DMS53 (cell line): ENCODE measurements at places on chromosomes 2 and 18.

DNA sequence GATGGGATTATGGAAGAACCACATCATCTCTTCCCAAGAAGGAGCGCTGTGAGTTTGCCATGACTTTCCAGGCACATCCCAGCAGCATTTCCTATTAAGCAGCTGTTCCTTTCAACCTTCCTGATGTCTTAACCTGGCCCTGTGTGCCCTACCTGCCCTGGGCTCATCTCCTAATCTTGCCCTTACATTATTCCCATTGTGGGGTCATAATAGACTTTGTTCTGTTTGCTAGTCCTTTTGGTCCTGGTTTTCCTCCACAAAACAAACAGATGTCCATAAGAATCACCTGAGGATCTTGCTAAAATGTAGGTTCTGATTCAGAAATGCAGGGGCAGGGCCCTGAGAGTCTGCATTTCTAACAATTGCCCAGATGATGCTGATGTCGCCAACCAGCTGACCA lies 38.6 kb upstream of the TANK start:
- DNase-seq, result no peak

DNA sequence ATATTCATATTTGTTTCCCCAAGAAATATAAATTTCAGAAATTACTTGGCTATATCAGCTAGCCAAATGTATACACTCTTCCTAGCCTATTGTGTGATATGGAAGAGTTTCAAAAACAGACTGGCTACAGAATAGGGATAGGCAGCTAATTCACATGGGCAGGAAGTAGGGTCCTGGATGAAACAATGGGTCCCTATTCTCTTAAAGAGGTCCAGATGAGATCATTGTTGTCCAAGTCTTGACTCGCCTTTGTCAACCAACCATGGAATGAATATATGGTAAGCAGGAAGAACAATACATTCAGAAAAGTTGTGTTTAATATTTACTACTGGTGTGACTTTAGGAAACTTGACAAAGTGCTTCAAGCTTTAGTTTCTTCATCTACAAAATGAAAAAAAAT lies 319.9 kb downstream of the NBAS start:
- peak; percentile 22 for DNase-seq

- peak; percentile 89 for DNase-seq
Measured at GRCh38 chr2:64049633-64050220, 30.5 kb upstream of the VPS54 start.

- DNase-seq, result no peak
Measured at GRCh38 chr18:49486134-49486533, 900 bp downstream of the C18orf32 start.

GRCh38 chr2:45173513-45173912 lies 164.3 kb upstream of the SIX2 start:
- DNase-seq, result peak; percentile 18

GRCh38 chr18:49619801-49620200 lies 57.9 kb downstream of the LIPG start:
- DNase-seq, result no peak

GRCh38 chr2:205366336-205367060 lies 315.8 kb upstream of the NRP2 start:
- no peak for DNase-seq

- DNase-seq, result no peak
Measured at GRCh38 chr2:1778566-1778965, 34.3 kb upstream of the PXDN start.

DNA sequence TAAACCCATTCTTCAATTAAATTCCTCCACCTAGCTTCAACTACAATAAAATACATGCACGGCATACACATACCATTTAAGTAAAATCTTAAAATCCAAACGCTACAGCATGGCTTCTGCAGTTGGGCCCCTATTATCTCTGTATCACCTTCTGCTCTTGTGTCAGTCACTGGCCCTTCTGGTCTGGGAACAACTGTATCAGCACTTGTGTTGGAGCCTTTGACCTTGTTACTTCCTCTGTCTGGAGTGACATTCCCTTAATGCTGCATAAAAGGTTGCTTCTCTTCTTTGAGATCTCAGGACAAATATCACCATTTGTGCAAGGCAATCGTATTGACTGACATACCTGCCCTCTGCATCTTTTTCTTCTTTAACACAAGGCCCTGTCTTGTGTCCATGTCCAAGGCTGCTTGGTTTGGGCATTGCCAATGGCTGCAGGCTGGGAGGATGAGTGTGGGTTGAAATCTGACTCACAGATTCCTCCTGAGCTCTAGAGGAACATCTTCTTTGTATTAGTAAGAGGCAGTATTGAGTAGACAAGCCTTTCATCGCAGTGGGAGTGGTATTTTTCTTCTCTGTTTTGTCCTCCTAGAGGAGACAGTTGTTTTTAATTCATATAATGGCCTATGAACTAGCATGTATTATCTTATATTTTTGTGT lies 267.8 kb upstream of the TRIB2 start:
- DNase-seq, result no peak

- no peak for DNase-seq
Measured at GRCh38 chr2:54411801-54412354, 44.2 kb upstream of the SPTBN1 start.

DNA sequence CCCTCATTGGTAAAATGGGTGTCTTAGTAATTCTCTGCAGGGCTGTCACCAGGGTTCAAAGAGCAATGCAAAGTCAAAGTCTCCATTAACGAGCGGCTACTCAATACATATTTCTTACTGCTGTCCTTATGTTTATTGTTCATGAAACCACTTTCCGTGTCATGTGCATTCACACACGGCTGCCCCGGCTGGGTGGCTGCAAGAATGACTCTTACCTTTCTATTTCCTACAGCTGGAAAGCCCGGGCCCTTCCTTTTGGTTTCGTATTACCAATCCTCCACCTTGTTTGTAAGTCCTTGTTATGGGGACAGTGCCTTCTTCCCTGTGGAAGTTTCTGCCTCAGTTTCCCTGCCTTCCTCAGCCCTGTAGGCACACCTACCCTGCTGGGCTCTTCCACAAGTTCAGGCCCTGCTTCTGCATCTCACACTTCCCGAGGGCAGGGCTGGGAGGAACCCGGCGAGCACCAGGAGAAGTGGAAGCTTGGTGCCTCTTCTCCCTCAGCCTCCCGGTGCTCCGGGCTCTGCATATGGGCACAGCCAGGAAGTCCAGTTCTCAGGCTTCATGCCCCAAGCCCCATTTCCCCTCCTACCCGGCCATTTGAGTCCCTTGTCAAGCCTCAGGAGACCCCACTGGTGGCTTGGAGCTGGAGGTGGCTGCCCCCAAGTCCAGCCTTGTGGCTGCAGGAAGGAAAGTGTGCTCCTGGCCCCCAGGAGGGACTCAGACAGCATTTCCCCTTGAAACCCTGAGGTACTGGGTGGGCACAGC lies 18.7 kb upstream of the ACKR3 start:
- DNase-seq, result no peak

GRCh38 chr18:74506448-74507084 lies 10.4 kb downstream of the CNDP2 start:
- no peak for DNase-seq

- DNase-seq, result no peak
Measured at GRCh38 chr2:159010963-159011362, 42.5 kb downstream of the TANC1 start.

DNA sequence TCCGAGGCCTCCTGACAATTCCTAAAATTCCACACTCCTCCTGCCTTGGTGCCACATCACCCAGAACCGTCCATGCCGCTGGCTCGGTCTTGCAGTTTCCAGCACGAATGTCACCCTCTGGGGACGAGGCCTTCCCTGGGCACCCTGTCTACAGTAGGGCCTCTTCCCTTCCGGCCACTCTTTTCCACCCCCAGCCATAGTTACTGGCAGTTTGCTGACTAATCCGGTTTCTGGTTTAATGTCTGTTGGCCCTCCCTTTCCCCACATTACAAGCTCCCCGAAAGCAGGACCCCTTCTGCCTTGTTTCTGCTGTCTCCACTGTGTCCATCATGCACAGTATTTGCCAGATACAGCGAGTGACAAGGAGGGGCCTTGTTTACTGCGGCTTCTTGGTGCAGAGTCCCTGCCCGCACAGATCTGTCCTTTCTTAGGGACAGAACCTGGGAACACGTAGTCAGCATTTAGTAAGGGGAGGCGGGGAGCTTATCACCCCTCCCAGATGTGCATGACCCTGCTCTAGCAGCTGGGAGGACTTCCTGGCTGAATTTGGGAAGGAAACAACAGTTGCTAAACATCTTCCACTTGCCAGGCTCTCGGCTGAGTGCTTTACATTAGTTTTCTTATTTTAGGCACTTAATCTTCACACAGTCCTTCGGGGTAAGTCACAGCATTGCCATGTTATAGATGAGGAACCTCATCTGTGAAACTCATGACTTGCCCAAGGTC lies 23.6 kb upstream of the CATIP start:
- DNase-seq, result no peak

DNA sequence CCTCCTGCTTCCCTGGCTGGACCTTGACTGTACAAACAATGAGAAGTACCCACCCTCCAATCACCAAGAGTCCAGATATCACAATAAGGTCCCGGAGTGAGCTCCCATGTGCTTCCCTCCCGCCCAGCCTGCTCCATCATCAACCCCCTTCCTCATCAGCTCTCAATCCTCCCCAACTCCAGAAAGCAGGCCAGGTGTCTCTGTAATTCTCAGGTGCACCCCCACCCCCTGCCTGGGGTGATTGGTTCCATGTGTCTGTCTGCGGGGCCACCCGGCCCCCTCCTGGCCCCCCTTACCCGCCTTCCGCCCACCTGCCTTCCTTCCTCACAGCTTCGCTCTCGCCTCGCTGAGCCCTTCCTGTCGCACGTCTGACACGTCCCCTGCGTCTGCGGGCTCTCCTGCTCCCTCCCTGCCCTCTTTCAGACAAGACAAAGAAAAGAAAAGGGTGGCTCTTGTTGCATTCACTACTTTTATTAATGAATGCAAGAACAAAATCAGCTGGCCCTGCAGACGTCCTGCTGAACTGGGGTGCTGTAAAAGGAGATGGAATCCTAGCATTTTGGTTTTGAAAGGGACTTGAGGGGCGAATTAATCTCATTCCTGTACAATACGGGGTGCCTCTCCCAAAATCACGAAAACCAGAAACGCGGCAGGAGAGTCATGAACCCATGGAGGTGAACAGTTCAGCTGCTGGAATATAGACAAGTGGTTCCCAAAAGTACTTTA lies 26.5 kb upstream of the IGFBP2 start:
- peak; percentile 15 for DNase-seq

- no peak for DNase-seq
Measured at GRCh38 chr2:48145845-48146452, 239.7 kb upstream of the FBXO11 start.

DNA sequence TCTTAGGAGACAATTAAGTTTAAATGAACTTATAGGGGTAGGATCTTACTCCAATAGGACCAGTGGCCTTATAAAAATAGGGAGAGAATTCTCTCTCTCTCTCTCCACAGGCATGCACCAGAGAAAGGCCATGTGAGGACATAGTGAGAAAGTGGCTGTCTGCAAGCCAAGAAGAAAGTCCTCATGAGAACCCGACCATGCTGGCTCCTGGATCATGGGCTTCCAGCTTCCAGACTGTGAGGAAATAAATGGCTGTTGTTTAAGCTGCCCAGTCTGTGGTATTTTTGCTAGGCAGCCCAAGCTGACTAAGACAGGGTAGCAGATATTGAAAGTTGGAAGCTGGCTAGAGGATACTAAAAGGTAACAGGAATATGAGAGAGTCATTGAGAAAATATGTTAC lies 454.0 kb downstream of the NBAS start:
- DNase-seq, result no peak

- no peak for DNase-seq
Measured at GRCh38 chr2:134231301-134231964, 22.4 kb upstream of the MGAT5 start.

- no peak for DNase-seq
Measured at GRCh38 chr2:232265329-232265728, 113.2 kb upstream of the ALPP start.

DNA sequence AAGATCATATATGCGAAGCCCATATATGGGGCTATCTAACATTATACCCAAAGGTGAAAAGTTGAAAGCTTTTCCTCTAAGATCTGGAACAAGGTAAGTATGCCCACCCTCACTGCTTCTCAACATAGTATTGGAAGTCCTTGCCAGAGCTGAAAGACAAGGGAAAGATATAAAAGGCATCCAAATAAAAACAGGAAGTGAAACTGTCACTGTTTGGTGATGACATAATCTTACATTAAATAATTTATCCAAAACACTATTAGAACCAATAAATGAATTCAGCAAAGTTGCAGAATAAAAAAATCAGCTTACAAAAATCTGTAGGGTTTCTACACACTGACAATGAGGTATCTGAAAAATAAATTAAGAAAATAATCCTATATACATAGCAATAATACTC lies 205.8 kb downstream of the INSIG2 start:
- DNase-seq, result no peak

- peak; percentile 78 for DNase-seq
Measured at GRCh38 chr18:76610933-76611749, 116.1 kb upstream of the ZNF516 start.

DNA sequence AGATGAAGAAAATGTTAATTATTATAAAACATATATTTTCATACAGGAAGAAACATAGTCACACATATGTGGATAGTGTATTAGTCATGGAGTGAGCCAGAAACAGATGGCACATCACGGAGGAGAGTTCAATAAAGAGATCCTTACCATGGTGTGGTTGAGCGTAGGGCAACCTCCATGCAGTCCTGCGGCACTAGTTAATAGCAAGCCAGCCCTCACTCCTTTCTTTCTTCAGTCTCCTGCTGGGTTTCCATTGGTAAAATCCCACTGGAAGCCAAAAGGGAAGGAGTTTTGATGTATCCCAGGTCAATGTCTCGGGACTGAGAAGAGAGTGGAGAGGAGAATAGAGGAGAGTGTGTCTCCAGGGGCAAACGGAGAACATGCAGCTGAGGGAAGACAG lies 328.1 kb downstream of the NR4A2 start:
- DNase-seq, result no peak

- DNase-seq, result no peak
Measured at GRCh38 chr2:136253288-136254004, 135.5 kb upstream of the CXCR4 start.

DNA sequence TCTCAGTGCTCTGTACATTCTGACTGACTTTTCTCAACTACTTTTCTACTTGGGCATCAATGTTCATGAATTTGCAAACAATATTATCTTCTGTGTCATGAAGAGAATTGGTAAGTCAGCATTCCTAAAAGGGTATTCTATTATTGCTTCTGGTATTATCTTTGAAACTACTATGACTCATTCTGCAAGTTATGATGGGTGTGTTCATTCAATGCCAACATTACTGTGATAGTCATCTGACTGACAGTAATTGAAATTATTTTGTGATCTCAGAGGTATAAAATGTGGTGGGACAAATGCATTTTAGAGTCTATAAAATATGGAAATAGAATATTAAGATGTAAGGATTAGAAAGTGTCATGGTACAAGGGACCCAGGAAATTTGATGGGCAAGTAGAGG lies 736.0 kb upstream of the CELF4 start:
- no peak for DNase-seq

GRCh38 chr2:101255501-101255900 lies 2.8 kb downstream of the CNOT11 start:
- no peak for DNase-seq

DNA sequence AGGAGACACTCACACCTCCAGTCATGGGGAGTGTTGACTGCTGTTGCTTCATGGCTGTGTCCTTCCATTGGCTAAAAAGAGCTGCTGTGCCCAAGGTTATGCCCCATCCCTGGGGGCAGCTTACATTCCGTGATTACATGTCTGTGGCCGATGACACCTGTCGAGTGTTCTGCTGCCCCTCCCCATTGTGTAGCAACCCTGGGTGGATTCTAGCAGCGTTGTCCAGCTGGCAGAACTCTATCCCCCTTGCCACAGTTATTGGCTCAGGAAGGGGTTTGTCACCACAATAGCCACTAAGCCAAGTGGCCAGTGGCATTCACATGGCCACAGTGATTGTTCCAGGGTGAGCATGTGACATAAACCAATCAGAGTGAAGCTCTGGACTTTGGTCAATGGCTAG lies 11.6 kb upstream of the PDIA6 start:
- no peak for DNase-seq
